ENCODE measurements at places on chromosomes 2 and 18.

DNA sequence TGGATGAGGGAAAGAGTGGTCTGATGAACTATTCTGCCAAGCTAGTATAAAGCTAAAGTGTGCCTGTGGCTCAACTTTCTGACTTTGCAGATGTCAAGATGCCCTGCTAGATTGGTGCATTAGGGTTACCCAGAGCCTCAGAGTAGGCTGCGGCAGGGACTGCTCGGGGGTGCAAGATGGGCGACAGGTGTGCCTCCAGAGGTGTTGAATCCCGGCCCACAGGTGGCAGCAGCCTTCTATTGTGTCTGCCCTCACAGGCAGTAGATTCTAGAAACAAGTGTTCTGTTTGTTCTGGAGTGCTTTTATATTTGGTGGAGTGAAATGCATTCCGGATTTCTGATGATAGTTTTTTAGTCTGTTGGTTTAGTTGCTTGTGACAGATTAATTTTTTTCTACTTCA lies 131.6 kb upstream of the IL1R2 start:
- no peak for DNase-seq

GRCh38 chr2:42032224-42032620 lies 15.6 kb upstream of the PKDCC start:
- DNase-seq = no peak

GRCh38 chr18:77114415-77115191 lies 18.0 kb downstream of the MBP start:
- DNase-seq = no peak

DNA sequence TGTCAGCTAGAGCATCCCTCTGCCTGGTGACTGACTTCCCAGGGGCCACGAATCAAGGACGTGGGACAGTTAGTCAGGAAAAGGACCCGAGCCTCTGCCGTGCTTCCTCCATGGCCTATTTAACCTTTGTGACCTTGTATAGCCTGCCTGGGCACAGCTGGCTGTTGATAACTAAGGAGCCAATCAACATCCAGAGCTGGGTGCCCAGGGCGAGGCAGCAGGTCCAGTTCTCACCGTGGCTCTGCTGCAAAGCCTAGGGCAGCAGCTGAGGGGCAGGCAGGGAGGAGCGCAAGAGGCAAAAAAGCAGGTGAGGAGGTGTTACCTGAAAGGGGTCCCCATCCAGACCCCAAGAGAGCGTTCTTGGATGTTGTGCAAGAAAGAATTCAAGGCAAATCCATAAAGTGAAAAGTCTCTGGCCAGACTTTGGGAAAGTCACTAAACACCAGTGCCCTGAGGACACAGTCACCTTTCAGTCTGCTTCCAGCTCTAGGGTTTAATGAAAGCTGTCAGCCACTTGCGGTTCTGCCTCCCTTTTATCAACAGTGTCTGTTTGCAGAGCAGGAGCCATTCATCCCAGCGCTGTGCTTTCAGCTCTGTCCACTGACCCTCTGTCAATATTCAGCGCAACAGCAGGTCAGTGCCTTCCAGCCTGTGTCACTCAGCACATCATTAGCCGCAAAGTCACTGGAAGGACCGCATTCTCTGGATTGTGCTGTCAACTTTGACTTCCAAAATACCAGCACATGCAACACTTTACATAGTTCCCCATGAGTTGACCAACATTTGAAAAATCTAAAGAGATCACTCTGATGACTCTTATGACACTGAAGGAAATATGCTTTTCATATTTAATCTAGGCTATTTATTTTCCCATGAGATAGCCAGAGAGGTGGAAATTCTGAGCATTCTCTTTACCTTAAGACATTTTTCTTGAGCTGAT lies 38.6 kb upstream of the ASAP2 start:
- no peak for DNase-seq

DNA sequence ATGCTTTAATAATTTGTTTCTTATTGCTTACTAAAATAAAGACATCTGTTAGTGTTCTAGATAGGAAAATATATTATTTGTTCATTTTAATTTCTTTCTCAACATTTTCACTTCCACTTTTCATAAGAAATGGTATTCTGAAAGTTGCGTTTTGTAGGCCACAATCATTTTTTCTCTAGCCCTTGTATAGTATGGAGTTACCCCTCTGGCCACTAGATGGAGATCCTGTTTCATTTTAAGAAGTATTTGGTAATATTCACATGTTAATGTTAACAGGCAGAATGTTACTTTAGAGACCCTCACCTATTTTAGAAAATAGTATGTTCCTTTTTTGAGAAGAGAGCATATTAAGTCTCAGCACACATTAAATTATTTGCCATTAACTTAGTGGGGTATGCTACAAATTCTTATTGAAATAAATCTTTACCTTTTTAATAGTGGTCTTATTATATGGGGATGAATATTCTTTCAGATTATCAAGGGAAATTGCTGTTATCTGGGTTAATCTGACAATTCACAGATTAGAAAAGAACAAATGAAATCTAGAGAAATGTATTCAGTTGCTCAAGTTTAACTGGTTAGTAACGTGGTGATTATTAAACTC lies 73.9 kb upstream of the TTC27 start:
- no peak for DNase-seq

DNA sequence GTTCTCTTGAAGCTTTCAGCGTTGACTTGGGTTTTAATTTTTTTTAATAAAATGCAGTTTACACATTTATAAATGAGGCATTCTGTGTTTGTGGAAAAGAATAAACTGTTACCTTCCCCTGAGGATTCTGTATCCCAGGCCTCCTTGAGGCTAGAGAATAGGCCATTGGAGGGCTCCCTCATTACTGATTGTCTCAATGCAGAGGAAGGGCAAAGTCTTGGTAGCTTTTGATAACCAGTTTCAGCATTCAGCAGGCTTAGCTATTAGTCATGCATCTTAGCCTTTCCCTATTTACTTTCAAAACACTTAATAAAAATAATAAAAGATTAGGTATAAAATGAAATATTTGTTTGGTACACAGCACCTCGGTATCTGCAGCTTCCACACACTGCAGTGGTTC lies 58.1 kb upstream of the OTX1 start:
- DNase-seq = no peak
